ENCODE measurements at places on chromosomes 1 and 21. TPM values are rescaled to one million over a fixed set of nuclear protein-coding genes. Genes with fewer than 3 reads are reported as not detected.

The CFHR3 gene
- total RNA-seq = 0.23 TPM

The GCSAML gene
- total RNA-seq = not detected

The LIN9 gene
- total RNA-seq = 7.7 TPM

The CFAP126 gene
- total RNA-seq = not detected

The MYOC gene
- not detected for total RNA-seq

The DPT gene
- total RNA-seq = not detected

The UTS2 gene
- not detected for total RNA-seq

The GUCA2A gene
- not detected for total RNA-seq

The SLAMF9 gene
- total RNA-seq = 0.22 TPM

The HSD3B2 gene
- total RNA-seq = not detected

The OR10Z1 gene
- not detected for total RNA-seq

The PTPN7 gene
- total RNA-seq = 0.03 TPM

The PYCR2 gene
- 59.6 TPM for total RNA-seq

The NFIA gene
- 4.1 TPM for total RNA-seq

The PROK1 gene
- not detected for total RNA-seq

The RNF186 gene
- total RNA-seq = not detected

The ITLN2 gene
- not detected for total RNA-seq

The BRWD1 gene
- 9.9 TPM for total RNA-seq

The RNU1-2 gene
- not detected for total RNA-seq

The DMBX1 gene
- total RNA-seq = 0.76 TPM

The TNFAIP8L2 gene
- total RNA-seq = not detected

The GPR25 gene
- not detected for total RNA-seq

The UBQLN4 gene
- 41.2 TPM for total RNA-seq

The ZFP69B gene
- total RNA-seq = 2.1 TPM

The MATN1 gene
- 0.05 TPM for total RNA-seq

The PLA2G4A gene
- total RNA-seq = 12.5 TPM

The GJA9 gene
- total RNA-seq = not detected

The LCE1E gene
- total RNA-seq = not detected

The CELA2B gene
- total RNA-seq = not detected

The MAEL gene
- total RNA-seq = not detected

The PKP1 gene
- total RNA-seq = not detected

The CALML6 gene
- 0.24 TPM for total RNA-seq

The TNNT2 gene
- total RNA-seq = 0.30 TPM

The OR2L8 gene
- total RNA-seq = not detected

The CYP4A11 gene
- not detected for total RNA-seq

The TTC39A gene
- 1.6 TPM for total RNA-seq

The TSSK3 gene
- total RNA-seq = 0.07 TPM

The TFF1 gene
- 25.6 TPM for total RNA-seq

The MIXL1 gene
- total RNA-seq = 0.24 TPM

The ACTN2 gene
- total RNA-seq = not detected

The FCRL2 gene
- total RNA-seq = not detected

The C1orf141 gene
- not detected for total RNA-seq

The WNT4 gene
- 0.41 TPM for total RNA-seq

The FAM78B gene
- 0.08 TPM for total RNA-seq

The GJA8 gene
- not detected for total RNA-seq

The FGR gene
- total RNA-seq = 0.08 TPM

The KCNQ4 gene
- total RNA-seq = 0.14 TPM

The XCL2 gene
- not detected for total RNA-seq

The TMEM240 gene
- 0.43 TPM for total RNA-seq
